Neuronal stem cell (in vitro differentiated cells): ENCODE measurements at places on chromosomes 2 and 18.

DNA sequence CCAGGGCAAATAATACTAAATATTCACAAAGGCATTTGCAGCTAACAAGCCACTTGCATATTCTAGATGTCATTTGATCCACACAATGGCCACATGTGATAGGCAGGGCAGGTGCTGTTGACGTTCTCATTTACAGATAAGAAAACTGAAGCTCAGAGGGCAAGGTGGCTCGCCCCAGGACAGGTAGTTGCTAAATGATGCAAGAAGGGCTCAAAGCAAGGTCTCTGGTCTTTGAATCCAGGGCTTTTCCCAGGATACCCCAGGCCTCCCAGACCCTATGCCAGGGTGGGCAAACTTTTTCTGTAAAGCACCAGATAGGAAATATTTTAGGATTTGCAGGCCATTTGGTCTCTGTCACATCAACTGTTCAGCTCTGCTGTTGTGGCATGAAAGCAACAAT, 35.1 kb downstream of the LOXHD1 start:
- DNase-seq: no peak

- DNase-seq: no peak
These were observed 360.6 kb downstream of the RND3 start for GRCh38 chr2:150126839-150127238.

DNA sequence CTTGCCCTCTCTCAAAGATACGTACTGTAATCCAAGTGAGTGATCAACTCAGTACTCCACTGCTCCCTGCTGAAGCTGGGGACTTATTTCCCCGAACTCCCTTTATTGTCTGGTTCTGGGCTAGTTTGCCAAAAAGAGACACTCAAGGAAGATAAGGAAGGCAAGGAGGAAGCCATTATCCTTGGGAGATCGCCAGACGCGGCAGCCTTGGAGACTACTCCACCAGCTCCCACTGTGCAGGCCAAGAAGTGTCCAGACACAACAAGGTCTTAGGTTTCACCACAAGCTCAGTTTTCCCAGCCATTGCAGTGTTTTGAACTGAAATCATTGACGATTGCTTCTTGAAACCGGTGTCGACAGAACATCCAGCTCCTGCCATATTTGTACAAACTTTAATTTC, 439.6 kb upstream of the UBE2E3 start:
- DNase-seq: no peak

DNA sequence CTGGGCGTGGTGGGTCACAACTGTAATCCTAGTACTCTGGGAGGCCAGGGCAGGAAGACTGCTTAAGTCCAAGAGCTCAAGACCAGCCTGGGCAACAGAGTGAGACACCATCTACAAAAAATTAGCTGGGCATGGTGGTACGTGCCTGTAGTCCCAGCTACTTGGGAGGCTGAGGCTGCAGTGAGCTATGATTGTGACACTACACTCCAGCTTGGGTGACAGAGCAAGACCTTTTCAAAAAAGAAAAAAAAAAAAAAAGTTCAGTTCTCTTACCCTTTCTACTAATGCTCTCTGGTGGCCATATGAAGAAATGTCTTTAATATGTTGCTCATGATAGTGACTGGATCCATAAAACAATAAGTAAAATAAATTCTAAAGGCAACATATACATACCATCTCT, 14.9 kb downstream of the TYW5 start:
- DNase-seq: no peak

- no peak for DNase-seq
These were observed 145.3 kb downstream of the C1D start for GRCh38 chr2:67917332-67918054.

- DNase-seq: no peak
These were observed 6.7 kb upstream of the ACAA2 start for GRCh38 chr18:49819823-49820671.

- no peak for DNase-seq
These were observed 10.0 kb upstream of the VPS54 start for GRCh38 chr2:64029116-64029665.

GRCh38 chr18:48038636-48039035, 108.2 kb upstream of the SMAD2 start:
- DNase-seq: no peak

- no peak for DNase-seq
These were observed 237.3 kb upstream of the THUMPD2 start for GRCh38 chr2:40016151-40016885.
